CD4-positive, alpha-beta T cell treated with Interleukin-17A for 4 hours (primary cell): ENCODE measurements at places on chromosomes 1 and 21.

- DNase-seq = no peak
Observed at GRCh38 chr1:235588916-235589515, 60.6 kb downstream of the GNG4 start.

- no peak for DNase-seq
Observed at GRCh38 chr1:93839307-93839706, 39.7 kb downstream of the DNTTIP2 start.

- no peak for DNase-seq
Observed at GRCh38 chr1:98921817-98922216, 82.8 kb downstream of the PLPPR5 start.

DNA sequence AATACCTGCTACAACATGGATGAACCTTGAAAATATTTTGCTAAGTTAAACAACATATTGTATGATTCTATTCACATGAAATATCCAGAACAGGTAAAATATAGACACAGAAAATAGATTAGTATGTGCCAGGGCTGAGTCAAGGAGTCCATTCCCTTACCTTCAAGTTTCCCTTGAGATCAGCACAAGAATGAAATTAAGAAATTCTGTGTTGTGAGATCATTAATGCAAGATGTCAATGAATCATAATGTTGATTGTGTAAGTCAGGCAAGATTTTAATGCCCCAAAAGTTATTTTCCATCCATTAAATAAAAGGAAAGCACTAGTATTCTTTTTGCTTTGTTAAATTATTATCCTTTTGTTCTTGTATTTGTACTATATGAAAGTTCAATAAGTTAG lies 139.4 kb downstream of the MRPL39 start:
- DNase-seq = no peak

- no peak for DNase-seq
Observed at GRCh38 chr1:194515916-194516315, 1329.5 kb upstream of the B3GALT2 start.

DNA sequence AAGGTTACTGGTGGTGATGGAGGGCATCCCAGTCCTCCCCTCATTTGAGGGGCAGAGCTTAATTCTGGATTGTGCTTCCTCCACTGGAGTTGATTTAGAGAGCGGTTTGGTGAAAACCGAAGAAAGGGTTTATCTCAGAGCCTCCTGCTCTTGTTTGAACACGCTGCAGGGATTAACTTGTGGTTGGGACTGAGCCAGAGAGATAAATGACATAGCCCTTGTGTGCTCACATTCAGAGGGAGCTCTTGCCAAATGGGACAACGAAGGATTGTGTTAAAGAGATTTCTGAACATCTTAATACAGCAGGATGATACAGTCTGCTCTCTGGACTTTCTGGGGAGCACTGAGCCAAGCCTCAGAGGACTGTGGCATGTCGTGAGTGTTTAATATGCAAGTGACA lies 308.2 kb downstream of the DISC1 start:
- no peak for DNase-seq

GRCh38 chr1:12215118-12215961 lies 14.5 kb upstream of the VPS13D start:
- no peak for DNase-seq
